A549 treated with AZD2906 at 1 μM for 4 hours (cell line): ENCODE measurements at places on chromosomes 13 and 19. TPM values are rescaled to one million over a fixed set of nuclear protein-coding genes. Genes with fewer than 3 reads are reported as not detected.

The CYP4F2 gene
- total RNA-seq: 0.05 to 0.24 TPM (median 0.11 TPM) in 5 replicates

The SBK3 gene
- 1.9 to 2.2 TPM (median 2.1 TPM) in 5 replicates for total RNA-seq

The GTPBP3 gene
- 13.2 to 20.3 TPM (median 19.3 TPM) in 5 replicates for total RNA-seq

The CYP2A7 gene
- total RNA-seq: not detected in 5 replicates

The MYO1F gene
- total RNA-seq: 0.22 to 0.37 TPM (median 0.29 TPM) in 5 replicates

The CTXN1 gene
- 8.2 to 23.4 TPM (median 22.0 TPM) in 5 replicates for total RNA-seq

The PSG7 gene
- 0.06 to 0.11 TPM (median 0.08 TPM) in 3 of 5 replicates, not detected in the others for total RNA-seq

The IQCN gene
- total RNA-seq: 0.62 to 0.92 TPM (median 0.81 TPM) in 5 replicates

The PRX gene
- 1.1 to 1.8 TPM (median 1.3 TPM) in 5 replicates for total RNA-seq

The SIAH3 gene
- total RNA-seq: not detected in 5 replicates

The ZNF132 gene
- 0.07 to 0.11 TPM (median 0.09 TPM) in 5 replicates for total RNA-seq

The ZNF446 gene
- total RNA-seq: 11.3 to 13.4 TPM (median 13.0 TPM) in 5 replicates

The CEACAM4 gene
- not detected in 5 replicates for total RNA-seq

The MEIS3 gene
- 30.9 to 42.1 TPM (median 40.5 TPM) in 5 replicates for total RNA-seq

The TJP3 gene
- total RNA-seq: 0.25 to 0.59 TPM (median 0.37 TPM) in 5 replicates

The LILRA5 gene
- total RNA-seq: 0.09 TPM in 1 of 5 replicates, not detected in the others

The ZNF497 gene
- total RNA-seq: 0.82 to 1.3 TPM (median 1.2 TPM) in 5 replicates

The PSG1 gene
- 0.16 to 0.40 TPM (median 0.21 TPM) in 5 replicates for total RNA-seq

The CFAP97D2 gene
- total RNA-seq: not detected in 5 replicates

The PLPP2 gene
- 75.6 to 112 TPM (median 102 TPM) in 5 replicates for total RNA-seq

The ATP4A gene
- 0.06 to 0.14 TPM (median 0.13 TPM) in 4 of 5 replicates, not detected in the other for total RNA-seq

The APOC1 gene
- 110 to 119 TPM (median 111 TPM) in 5 replicates for total RNA-seq

The LRFN3 gene
- total RNA-seq: 20.1 to 27.8 TPM (median 23.2 TPM) in 5 replicates

The RFPL4A gene
- 0.48 to 1.1 TPM (median 0.80 TPM) in 5 replicates for total RNA-seq
